ENCODE measurements at places on chromosomes 11 and 22.

DNA sequence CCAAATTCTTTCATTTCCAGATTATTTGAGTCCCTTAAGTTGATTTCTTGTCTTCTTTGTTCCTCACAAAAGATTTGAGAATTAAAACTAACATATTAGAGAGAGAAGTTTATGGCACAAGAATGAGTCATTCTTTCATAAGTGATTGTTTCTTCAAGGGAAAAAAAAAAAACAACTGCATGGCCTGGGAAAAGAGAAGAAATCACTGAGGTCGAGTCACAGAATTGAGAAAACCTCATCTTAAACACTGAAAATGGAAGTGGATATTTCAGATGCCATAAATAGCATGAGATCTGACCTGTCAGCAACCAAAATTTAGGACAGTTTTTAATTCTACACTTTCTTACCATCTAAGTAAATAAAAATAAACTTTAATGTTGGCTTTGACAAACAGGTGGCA, 87.2 kb downstream of the CWF19L2 start:
- no peak for DNase-seq

- no peak for DNase-seq
Observed at GRCh38 chr11:2102132-2102882, 36.9 kb downstream of the IGF2 start.

GRCh38 chr11:57191311-57192219, 9.8 kb downstream of the LRRC55 start:
- DNase-seq, result no peak

DNA sequence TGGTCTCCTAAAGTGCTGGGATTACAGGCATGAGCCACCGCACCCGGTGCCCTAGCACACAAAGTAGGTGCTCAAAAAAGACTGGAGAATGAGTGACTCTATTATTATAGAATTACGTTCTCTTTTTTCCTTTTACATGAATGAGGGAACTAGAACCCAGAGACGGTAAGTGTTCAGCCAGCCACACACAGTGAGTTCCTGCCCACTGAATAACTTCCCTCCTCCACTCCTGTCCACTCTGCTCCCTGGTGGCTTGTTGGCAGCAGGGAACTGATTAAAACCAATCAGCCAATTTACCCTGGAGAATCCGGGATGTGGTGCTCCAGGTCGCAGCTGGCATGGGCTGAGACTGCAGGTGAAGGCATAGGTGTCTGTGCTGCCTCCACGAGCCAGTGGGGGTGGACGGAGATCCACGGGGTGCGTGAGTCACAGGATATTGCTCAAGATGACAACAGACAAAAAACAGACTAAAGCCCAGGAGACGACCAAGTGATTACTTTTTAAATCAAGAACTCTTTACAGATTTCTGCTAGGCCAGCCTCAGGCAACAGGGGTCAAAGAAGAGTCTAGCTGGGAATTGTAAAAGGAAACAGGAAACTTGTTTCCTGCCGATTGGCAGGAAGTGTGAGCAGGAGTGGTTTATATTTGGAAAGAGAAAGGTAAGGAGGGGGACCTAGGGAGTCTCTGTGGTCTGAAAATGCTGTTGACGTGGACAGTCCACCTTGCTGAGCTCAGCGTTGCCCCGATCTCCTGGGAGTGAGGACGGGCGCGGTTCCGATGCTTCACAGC, 95.2 kb upstream of the TP53I11 start:
- DNase-seq, result no peak

GRCh38 chr11:84804041-84804440, 823.1 kb downstream of the DLG2 start:
- DNase-seq, result no peak

DNA sequence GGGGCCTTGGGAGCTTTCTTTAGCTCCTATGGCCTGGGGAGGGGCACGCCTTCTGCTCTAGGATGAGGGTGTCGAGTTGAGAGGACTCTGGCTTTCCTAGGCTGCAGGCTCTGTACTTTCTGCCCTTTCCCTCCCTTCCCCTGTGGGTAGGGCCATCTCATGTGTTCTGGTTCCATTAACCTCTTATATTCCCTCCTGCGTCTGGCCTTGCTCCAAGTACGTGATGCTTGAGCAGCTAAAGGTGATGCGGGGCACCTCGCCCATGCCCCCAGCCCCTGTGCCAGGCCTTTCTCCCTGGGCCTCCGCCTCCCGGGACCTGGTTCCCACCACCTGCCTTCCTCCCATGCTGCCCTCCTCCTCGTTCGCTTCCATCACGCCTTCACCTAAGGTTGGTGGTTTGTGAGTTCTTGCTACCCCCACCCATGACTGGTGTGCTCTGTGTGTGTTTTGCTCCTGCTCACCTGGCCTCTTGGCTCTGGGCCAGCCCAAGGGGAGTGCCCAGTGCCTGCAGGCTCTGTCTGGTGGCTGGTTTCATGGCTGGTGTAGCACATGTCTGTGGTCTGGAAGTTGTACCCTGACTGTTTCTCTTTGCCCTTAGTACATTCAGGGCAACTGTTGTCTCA, 34.1 kb downstream of the PHLDB1 start:
- no peak for DNase-seq

GRCh38 chr11:2666828-2667570, 32.8 kb downstream of the KCNQ1OT1 start:
- DNase-seq, result no peak
